Activated naive CD4-positive, alpha-beta T cell treated with Interleukin-2 at 50 U/mL for 16 hours (primary cell): ENCODE measurements at places on chromosomes 4 and X.

GRCh38 chrX:57918750-57919436 is 8.6 kb upstream of the ZXDA start:
- no peak for DNase-seq

DNA sequence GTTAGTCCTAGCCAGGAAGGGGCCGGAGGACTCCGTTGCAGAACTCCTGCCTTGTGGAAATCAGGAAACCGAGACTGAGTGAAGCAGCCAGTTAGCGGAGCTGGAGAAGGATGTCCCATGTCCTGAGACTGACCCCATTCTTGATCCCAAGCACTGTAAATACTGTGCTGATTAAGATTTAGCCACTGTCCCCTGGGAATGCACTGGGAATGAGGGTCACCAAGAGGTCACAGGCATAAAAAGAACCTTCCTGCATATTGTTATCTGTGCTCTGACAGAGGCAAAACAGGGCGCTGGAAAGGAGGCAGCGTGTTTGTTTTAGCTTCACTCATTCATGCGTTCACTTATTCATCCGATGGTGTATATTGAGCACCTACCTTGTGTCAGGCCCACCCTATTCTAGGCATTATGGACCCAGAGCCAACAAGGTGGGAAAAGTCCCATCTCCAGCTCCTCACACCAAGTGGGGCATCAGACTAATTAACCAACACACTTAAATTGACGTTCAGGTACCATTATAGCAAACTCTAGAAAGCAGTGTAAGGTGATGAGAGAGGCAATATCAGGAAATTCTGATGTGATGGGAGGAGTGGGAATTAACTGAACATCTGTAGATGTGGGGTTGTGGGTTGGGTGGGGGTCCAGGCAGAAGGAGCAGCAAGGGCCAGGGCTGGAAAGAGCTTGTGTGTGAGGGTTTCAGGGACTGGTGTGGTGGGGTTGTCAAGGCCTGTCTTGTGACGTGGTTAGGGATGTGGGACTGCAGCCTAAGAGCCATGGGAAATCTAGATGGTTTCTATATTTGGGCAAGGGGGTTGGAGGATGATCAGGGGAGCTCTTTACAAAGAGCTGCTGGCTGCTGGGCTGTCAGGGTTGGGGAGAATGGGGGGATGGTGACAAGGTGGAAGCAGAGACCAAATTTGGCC is 10.6 kb upstream of the SLC2A9 start:
- DNase-seq: no peak

- no peak for DNase-seq
These were observed 28.7 kb downstream of the LDB2 start for GRCh38 chr4:16869594-16870245.

DNA sequence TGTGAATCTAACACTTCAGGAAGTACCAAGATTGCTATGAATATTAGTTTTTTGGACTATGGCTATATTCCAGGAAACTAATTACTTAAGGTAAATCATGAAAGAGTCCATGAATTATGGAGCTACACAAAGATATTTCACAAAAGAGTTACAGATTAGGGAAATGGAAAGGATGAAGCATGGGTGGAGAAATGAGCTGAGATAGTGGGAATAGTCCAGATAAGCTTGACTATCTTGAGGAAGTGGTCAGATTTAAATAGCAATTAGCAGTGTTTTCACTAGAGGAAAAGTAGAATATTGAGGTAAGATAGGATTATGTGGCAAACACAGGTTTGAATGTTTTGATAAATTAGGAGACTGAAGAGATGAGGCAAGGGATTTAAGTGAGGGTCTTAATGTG is 42.1 kb upstream of the C1GALT1C1 start:
- DNase-seq: no peak

DNA sequence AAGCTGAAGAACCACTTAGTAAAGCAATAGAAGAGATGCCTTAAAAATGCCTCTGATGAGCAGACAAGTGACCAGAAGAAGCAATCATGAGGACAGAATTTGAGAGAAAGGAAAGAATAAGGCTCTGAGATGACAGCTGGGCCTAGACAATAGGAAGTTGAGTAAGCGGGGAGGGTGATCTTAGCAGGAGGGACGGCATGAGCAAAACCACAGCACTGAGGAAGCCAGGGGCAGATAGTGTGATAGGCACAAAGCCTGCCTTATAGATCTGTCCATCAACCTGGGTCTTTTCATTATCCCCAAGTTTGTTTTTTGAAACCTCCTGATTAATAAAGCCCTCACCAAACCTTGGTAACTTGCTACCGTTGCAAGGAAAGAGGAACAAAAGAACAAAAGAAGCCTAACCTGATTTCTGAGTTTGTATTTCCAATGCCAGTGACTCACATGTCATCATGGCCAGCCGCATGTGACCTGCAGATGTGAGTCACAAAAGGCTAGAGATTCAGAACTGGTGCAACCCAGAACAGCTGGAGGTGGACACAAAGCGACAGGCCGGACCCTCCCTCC is 55.7 kb upstream of the PPARGC1A start:
- DNase-seq: no peak

DNA sequence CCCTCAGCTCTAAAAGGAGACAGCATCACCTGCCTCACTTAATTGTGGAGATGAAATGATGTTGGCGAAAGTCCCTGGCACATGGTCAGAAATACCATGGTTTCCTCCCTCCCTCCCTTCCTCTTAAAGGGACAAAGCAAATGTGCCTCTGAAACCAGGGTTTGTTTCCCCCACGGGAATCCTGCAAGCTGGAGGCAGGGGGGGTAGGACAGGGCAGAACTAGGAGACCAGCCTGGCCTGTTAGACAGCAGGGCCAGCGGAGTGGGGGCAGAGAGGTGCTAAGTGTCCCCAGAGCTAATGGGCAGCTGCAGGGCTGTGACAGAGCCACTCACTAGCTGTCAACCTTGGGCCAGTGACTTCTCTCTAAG is 5.7 kb downstream of the RTL5 start:
- DNase-seq: no peak

- no peak for DNase-seq
These were observed 8.8 kb downstream of the SASH3 start for GRCh38 chrX:129788527-129788926.

- DNase-seq: no peak
These were observed 449.6 kb downstream of the GLUD2 start for GRCh38 chrX:121496966-121497365.

GRCh38 chr4:55733932-55734331 is 85.7 kb upstream of the EXOC1L start:
- DNase-seq: no peak

- DNase-seq: no peak
These were observed 482.0 kb downstream of the MID1IP1 start for GRCh38 chrX:39283239-39283638.

- no peak for DNase-seq
These were observed 452.9 kb downstream of the SPRY1 start for GRCh38 chr4:123849495-123849894.

- no peak for DNase-seq
These were observed 1057.9 kb downstream of the FAT4 start for GRCh38 chr4:126372634-126373033.

- DNase-seq: no peak
These were observed 84.0 kb downstream of the LPAR4 start for GRCh38 chrX:78831523-78831922.

DNA sequence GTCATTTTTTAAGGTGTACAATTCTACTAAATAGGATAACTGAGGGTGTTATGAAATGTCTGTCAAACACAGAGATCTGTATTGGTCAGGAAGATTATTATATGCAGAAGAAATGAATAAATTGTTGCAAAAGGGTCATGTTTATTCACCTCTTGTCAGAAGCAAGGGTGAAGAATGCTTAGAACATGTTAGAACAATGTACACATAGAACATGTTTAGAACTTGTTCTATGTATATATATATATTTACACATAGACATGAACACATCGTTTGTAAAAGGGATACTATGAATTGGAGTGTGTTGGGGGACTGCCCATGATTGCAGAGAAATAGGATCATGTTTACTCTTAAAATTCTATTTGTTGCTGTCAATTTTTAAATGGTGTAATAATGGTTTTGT is 28.0 kb upstream of the TMEM150C start:
- no peak for DNase-seq

DNA sequence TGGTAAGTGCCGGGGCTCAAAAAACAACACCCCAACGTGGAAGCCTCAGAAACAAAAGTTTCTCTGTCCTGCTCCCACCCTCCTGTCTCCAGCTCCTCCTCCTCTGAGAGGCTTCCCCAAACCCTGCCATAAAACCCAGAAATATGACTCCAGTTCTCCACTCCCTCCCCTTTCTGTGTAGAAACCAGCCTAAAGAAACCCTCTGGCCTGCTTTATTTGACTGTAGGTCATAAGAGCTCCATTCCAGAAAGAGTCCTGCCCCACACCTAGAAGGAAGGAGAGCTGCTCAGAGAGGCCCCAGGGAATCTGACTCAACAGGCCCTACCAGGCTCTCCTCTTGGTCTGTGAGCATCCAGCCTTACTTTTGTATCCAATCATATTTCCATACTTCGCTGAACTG is 872 bp upstream of the S100P start:
- no peak for DNase-seq

DNA sequence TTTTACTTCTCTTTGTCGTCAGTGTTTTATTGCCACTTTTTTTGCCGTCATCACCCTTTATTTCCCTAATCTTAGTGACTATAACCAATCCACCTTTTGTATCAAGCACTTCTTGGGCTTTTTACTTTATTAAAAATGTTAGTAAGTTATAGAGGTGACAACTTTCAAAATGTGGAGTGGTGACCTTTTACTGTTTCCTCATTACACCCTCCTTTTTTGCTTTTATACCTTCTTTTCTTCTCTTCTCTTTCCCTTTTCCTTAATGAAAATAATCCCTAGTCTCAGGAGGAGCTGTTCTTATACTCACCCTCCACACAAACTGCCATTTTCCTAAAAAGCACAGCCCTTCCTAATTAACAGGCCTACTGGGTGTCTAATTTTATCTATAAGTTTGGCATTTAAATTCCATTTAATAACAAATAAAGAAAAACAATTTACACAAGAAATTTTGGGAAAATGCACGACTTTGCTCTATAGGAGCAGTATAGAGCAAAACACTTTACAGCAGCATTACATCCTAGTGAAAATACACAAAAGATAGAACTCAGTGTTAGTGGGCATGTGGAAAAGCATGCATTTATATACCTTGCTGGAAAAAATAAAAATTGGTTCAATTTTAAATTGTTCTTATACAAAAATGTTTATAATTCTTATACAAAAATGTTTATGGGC is 27.3 kb downstream of the BBS12 start:
- no peak for DNase-seq

DNA sequence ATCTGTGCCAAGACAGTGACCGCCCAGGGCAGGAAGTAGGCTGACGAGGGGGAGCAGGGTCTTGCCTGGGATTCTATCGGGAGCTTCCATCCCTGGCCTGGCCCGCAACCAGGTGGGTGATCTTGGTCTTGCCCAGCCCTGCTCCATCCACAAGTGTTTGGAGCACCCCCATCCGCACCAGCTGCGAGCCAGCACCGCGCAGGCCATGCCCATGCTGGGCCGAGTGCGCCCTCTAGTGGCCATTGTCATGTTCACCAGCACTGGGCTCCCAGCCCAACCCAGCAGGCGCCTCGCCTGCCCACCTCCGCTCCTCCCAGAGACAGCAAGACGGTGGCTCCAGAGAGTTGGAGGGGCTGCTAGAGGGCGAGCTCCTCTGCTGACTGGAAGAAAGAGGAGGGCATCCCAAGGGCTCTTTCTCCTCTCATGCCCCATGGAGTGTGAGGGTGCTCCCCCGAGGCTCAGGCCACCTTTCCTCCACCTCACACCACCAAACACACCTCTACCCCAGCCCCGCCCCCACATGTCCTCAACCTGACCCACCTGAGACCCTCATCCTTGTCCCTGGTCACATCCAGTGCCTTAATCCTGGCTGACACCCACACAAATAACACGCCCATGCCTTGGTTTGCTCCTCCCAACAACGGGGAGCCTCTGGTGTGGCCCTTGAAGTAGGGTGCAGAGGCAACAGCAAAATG is 9.8 kb upstream of the ATP2B3 start:
- DNase-seq: peak; percentile 83

GRCh38 chrX:48460606-48461005 is 9.5 kb downstream of the SLC38A5 start:
- no peak for DNase-seq

GRCh38 chr4:179007755-179008154 is 1565.5 kb upstream of the AGA start:
- no peak for DNase-seq

DNA sequence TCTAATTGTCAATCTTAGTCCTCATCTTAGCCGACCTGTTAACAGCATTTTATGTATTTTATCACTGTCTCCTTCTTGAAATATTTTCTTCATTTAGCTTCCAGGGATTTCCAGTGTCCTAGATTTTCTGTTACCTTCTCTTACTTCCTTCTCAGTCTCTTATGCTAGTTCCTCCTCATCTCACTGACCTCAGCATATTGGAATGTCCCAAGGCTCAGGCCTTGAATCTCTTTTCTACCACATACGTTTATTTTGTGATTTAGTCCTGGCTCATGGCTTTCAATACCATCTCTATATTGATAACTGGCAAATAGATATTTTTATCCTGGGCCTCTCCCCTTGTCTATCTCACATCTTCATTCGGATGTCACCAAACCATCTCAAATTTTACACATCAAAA is 61.1 kb downstream of the IQCM start:
- DNase-seq: no peak

GRCh38 chr4:11618666-11619282 is 190.1 kb upstream of the HS3ST1 start:
- no peak for DNase-seq

DNA sequence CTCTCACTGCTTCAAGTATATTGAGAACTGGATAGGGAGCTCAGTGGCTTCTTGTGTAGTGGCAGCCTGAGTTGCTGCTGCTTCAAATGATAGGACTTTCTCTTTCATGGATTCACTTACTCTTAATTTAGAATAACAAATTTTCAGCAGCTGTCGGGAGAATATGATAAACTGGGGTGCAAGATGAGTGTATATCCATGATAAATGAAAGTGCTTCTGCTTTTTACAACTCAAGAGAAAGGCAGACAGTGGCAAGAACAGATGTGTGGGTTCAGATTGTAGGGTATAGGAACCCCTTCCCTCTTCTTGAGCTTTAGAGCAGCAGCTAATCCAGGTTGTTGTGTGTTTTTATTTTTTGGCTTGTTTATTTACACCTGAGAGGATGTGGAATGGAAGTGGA is 1.0 kb downstream of the SH3BGRL start:
- no peak for DNase-seq

DNA sequence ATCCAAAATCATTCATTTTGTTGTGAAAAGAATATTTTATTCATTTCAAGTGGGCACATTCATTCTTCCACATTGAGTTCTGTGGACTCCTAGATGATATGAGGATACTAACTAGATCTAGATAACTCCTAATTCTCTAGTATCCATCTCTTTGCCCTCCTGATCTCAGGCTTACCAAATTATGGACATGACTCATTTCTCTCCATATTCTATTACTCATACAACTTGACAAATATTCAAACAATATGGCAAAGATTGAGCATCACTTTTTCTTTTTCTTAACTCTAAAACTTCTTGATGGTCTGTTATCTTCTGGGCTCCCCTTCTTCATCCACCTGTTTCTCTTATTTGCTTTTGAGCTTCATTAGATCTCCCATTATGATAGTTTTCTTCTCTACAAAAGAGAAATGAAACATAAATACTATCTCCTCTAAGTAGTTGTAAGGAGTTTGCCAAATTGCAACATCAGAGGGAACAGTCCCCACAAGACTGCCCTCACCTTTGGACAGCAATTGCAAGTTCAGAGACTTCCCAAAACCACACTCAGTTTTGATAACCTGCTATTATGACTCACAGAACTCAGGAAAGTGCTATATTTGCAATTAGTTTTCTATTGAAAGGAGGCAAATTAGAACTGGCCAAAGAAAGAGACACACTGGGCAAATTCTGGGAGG is 422.9 kb downstream of the SPRY1 start:
- DNase-seq: no peak
